Activated T-helper 2 cell treated with anti-CD3 and anti-CD28 coated beads, Interferon-gamma antibody, Interleukin-2, Interleukin-4, amounts not matched to agents 10 μg/mL and 5 μg/mL and 100 μg/mL, durations not matched to agents 14 hours and 24 hours and 36 hours (primary cell): ENCODE measurements at places on chromosomes 7 and 10. TPM values are rescaled to one million over a fixed set of nuclear protein-coding genes. Genes with fewer than 3 reads are reported as not detected.

GRCh38 chr7:133885213-133885612, 241.9 kb upstream of the LRGUK start:
- H3K36me3 ChIP-seq = no peaks in the 10 kb centered on the region
- H3K27me3 ChIP-seq = no peaks in the 10 kb centered on the region
- H3K27ac ChIP-seq = no peak overlapping the region

GRCh38 chr7:1494447-1494846, 9.7 kb downstream of the INTS1 start:
- peaks cover 30% of the 10 kb centered on the region for H3K36me3 ChIP-seq
- H3K27ac ChIP-seq = no peak overlapping the region
- no peaks in the 10 kb centered on the region for H3K4me1 ChIP-seq
- H3K27me3 ChIP-seq = no peaks in the 10 kb centered on the region
- no peak overlapping the region for H3K4me3 ChIP-seq
- no peak for DNase-seq

- H3K36me3 ChIP-seq = no peaks in the 10 kb centered on the region
- no peak overlapping the region for H3K27ac ChIP-seq
- H3K4me3 ChIP-seq = no peak overlapping the region
- no peaks in the 10 kb centered on the region for H3K4me1 ChIP-seq
Measured at GRCh38 chr7:21642422-21642821, 99.6 kb downstream of the DNAH11 start.

- H3K4me1 ChIP-seq = no peaks in the 10 kb centered on the region
- H3K4me3 ChIP-seq = no peak overlapping the region
- no peaks in the 10 kb centered on the region for H3K27me3 ChIP-seq
- no peaks in the 10 kb centered on the region for H3K36me3 ChIP-seq
- H3K27ac ChIP-seq = no peak overlapping the region
- DNase-seq = no peak
Measured at GRCh38 chr7:83072576-83073517, 89.8 kb downstream of the PCLO start.

- no peaks in the 10 kb centered on the region for H3K27me3 ChIP-seq
- no peak for DNase-seq
- no peak overlapping the region for H3K27ac ChIP-seq
- H3K4me3 ChIP-seq = no peak overlapping the region
- peaks cover 29% of the 10 kb centered on the region for H3K4me1 ChIP-seq
- H3K36me3 ChIP-seq = peaks cover 6% of the 10 kb centered on the region
Measured at GRCh38 chr7:131501930-131502685, 54.3 kb downstream of the PODXL start.

- H3K27ac ChIP-seq = no peak overlapping the region
- no peak overlapping the region for H3K4me3 ChIP-seq
- H3K27me3 ChIP-seq = peaks cover 12% of the 10 kb centered on the region
- H3K36me3 ChIP-seq = no peaks in the 10 kb centered on the region
- H3K4me1 ChIP-seq = peaks cover 3% of the 10 kb centered on the region
Measured at GRCh38 chr10:50846753-50847152, 38.7 kb downstream of the A1CF start.

GRCh38 chr10:35942057-35942456, 300.0 kb upstream of the FZD8 start:
- H3K27ac ChIP-seq = no peak overlapping the region
- H3K36me3 ChIP-seq = no peaks in the 10 kb centered on the region
- H3K4me3 ChIP-seq = no peak overlapping the region

DNA sequence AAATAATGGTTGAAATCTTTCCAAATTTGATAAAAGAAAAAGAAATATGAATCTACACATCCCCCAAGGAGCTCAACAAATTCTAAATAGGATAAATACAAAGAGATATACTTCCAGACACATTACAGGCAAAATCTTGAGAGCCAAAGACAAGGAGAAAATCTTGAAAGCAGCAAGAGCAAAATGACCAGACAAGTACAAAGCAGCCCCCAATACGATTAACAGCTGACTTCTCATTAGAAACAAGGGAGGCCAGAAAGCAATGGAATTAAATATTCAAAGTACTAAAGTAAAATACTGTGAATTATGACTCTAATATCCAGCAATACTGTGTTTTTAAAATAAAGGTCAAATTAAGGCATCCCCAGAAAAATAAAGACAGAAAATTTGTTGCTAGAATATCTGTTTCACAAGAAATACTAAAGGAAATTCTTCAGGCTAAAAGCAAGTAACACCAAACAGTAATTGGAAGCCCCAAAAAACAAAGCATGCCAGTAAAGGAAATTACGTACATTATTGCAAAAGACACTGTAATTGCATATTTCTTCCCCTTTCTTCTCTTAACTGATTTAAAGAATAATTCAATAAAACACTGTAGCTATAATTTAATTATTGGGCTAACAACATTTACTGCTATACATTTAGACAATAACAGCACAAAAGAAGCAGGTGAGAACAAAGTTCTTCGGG, 36.4 kb downstream of the ZNF438 start:
- no peak overlapping the region for H3K4me3 ChIP-seq
- no peak overlapping the region for H3K27ac ChIP-seq
- DNase-seq = no peak
- no peaks in the 10 kb centered on the region for H3K27me3 ChIP-seq
- peaks cover 38% of the 10 kb centered on the region for H3K36me3 ChIP-seq

- H3K4me3 ChIP-seq = no peak overlapping the region
- H3K36me3 ChIP-seq = peaks cover 47% of the 10 kb centered on the region
- no peaks in the 10 kb centered on the region for H3K27me3 ChIP-seq
- no peak for DNase-seq
Measured at GRCh38 chr7:74665296-74665938, 7.9 kb downstream of the GTF2I start.

GRCh38 chr10:71250842-71251241, 38.5 kb downstream of the UNC5B start:
- H3K27me3 ChIP-seq = no peaks in the 10 kb centered on the region
- H3K4me1 ChIP-seq = no peaks in the 10 kb centered on the region
- no peak overlapping the region for H3K4me3 ChIP-seq
- no peak overlapping the region for H3K27ac ChIP-seq
- no peak for DNase-seq

DNA sequence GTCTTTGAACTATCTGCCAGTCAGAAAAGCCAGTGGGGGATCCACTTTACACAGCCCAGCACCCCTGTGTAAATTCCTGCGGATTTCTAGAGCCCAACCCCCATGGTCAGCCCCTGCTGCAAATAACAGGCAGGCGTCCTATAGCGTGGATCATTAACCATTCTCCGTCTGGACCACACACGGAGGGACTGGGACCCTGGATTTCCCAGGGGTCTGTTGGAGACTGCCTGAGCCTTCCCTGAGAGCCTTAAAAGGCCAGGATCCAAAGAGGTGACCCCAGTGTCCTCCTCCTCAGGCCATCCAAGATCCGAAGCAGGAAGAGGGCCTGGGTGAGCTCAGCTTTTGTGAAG, 11.2 kb upstream of the GRID1 start:
- no peak overlapping the region for H3K27ac ChIP-seq
- H3K27me3 ChIP-seq = peaks cover 56% of the 10 kb centered on the region
- no peaks in the 10 kb centered on the region for H3K4me1 ChIP-seq
- DNase-seq = no peak
- no peaks in the 10 kb centered on the region for H3K36me3 ChIP-seq
- H3K4me3 ChIP-seq = no peak overlapping the region

GRCh38 chr10:124691002-124691401, 53.2 kb downstream of the FAM53B start:
- no peaks in the 10 kb centered on the region for H3K27me3 ChIP-seq
- peaks cover 77% of the 10 kb centered on the region for H3K4me1 ChIP-seq
- H3K27ac ChIP-seq = no peak overlapping the region
- H3K4me3 ChIP-seq = no peak overlapping the region
- no peak for DNase-seq
- peaks cover 74% of the 10 kb centered on the region for H3K36me3 ChIP-seq

DNA sequence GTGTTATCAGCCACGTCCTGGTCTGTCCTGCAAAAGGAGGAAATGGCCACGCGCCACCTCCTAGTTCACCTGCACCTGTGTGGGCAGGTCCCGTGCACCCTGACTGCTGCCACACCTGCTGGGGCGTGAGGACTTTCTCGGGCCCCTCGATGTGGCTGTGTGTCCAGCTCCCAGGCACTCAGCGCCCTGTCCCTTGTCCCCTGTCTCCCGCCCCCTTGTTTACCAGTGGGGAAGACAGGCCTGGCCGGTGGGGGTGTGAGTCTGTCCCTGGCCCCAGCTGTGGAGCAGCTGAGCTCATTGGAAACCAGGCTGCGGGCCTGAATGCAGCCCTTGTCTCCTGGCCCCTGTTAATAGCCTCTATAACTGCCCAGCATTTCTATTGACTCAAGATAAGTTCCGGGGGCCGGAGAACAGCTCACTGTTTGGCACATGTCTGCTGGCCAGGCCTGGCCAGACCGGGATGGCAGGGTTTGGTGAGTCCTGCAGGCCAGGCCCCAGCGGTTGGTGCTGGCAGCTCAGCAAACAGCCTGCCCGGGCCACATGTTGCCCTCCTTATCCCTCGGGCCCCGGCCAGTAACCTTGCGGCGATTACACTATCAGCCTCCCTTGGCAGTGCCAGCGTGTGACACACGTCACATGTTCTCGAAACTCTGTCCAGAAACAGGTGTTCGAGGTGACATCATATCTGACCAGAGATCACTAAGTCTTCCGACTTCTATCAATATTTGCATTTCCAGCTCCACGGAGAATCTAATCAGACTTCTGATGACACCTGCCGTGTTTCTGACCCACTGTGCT, 52.1 kb downstream of the FOXL3 start:
- no peak for DNase-seq
- H3K4me3 ChIP-seq = no peak overlapping the region
- H3K4me1 ChIP-seq = no peaks in the 10 kb centered on the region
- no peaks in the 10 kb centered on the region for H3K36me3 ChIP-seq
- no peaks in the 10 kb centered on the region for H3K27me3 ChIP-seq

- no peak overlapping the region for H3K4me3 ChIP-seq
- H3K36me3 ChIP-seq = no peaks in the 10 kb centered on the region
- no peaks in the 10 kb centered on the region for H3K4me1 ChIP-seq
- no peak overlapping the region for H3K27ac ChIP-seq
- no peak for DNase-seq
Measured at GRCh38 chr10:79203014-79203644, 134.4 kb downstream of the ZMIZ1 start.

GRCh38 chr10:5447611-5448071, 35.3 kb downstream of the NET1 start:
- no peaks in the 10 kb centered on the region for H3K27me3 ChIP-seq
- DNase-seq = peak; percentile 23
- H3K27ac ChIP-seq = peak overlapping the region; percentile 60
- H3K4me1 ChIP-seq = peaks cover 53% of the 10 kb centered on the region
- peak overlapping the region; percentile 89 for H3K4me3 ChIP-seq

GRCh38 chr10:63611078-63611477, 89.9 kb downstream of the REEP3 start:
- DNase-seq = no peak
- H3K36me3 ChIP-seq = peaks cover 9% of the 10 kb centered on the region
- H3K27ac ChIP-seq = peak overlapping the region; percentile 39
- no peak overlapping the region for H3K4me3 ChIP-seq

DNA sequence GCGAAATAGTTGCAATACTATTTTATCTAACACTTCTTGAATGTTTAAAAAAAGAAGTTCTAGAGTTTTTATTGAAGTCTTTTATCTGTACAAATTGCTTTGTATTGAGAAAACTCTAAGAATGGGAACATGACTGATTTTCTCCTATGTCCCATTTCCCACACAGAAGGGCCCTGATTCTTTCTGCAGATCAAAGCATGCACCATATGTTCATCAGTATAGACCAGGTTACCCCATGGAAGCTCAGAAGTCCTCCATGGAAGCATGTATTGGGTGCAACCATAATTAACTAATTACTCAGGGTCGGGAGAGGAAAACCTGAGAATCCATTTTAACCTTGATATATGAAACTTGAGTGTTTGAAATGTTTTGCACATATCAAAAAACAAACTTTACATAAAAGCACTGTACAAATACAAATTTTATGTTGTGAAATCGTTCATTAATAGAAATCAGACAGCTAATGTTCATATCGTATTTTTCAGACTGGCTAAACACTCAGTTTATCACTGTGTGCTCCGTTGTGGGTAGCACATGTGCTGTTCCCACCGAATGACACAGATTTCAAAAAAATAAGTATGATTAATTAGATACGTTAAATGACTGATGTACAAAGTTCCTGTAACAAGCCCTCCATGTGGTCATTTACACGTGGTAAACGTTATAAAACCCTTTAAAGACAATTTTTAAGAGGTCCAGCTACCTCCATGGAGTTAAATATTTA, 71.5 kb downstream of the PTF1A start:
- no peak overlapping the region for H3K4me3 ChIP-seq
- H3K4me1 ChIP-seq = no peaks in the 10 kb centered on the region
- no peak overlapping the region for H3K27ac ChIP-seq
- H3K27me3 ChIP-seq = no peaks in the 10 kb centered on the region
- no peak for DNase-seq

DNA sequence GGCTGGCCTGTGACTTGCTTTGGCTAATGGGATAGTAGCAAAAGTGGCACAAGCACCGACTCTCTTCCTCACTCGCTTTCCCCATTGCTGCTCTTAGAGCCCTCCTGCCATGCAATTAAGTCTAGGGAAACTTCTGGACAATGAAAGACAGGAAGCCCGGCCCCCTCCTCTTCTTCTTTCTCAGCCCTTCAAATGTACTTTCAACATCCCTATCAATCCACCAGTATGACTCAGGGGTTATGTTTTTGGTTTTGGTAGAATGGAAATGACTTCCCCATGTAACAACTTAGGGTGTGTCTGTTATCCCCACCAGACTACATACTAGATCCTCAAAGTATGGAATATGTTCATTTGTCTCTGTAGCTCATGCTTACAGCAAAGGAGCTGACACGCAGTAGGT, 139.0 kb upstream of the GDF10 start:
- H3K27me3 ChIP-seq = no peaks in the 10 kb centered on the region
- H3K36me3 ChIP-seq = peaks cover 2% of the 10 kb centered on the region
- no peak overlapping the region for H3K27ac ChIP-seq
- no peak for DNase-seq
- H3K4me3 ChIP-seq = no peak overlapping the region

DNA sequence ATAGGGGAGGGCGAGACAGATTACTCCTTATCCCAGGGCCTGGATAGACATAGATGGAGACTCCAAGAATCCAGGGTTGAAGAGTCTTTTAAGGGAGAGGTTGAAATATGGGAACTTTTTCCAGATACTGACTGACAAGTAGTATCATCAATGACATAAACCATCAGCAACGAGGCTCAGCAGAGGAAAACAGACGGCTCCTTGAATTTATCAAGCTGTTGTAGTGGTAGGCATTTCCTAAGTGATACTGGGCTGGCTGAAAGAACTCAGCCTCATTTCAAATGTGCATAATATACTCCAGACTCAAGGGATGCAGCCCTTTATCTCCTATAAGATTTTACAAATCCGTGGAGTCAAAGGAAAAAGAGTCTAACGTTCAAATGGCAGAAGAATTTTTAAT, 150.5 kb downstream of the FANK1 start:
- no peaks in the 10 kb centered on the region for H3K27me3 ChIP-seq
- no peak for DNase-seq
- no peak overlapping the region for H3K4me3 ChIP-seq
- H3K27ac ChIP-seq = no peak overlapping the region
- H3K4me1 ChIP-seq = peaks cover 4% of the 10 kb centered on the region

Gene UCN3
- total RNA-seq = not detected in 2 replicates

Gene APBB1IP
- 45.2 and 47.4 TPM in 2 replicates for total RNA-seq

Gene STEAP4
- total RNA-seq = 0.39 and 0.48 TPM in 2 replicates

Gene SRRM3
- 0.11 and 0.23 TPM in 2 replicates for total RNA-seq

Gene OPN1SW
- not detected in 2 replicates for total RNA-seq

Gene EN2
- not detected in 2 replicates for total RNA-seq

Gene MUC12
- total RNA-seq = 0.85 and 1.4 TPM in 2 replicates

Gene SLC26A3
- not detected in 2 replicates for total RNA-seq

Gene PRSS2
- not detected in 2 replicates for total RNA-seq

Gene AQP1
- not detected in 2 replicates for total RNA-seq

Gene SH3PXD2A
- total RNA-seq = 8.3 and 8.6 TPM in 2 replicates

Gene DYNC1I1
- not detected in 2 replicates for total RNA-seq

Gene MUC3A
- 0.11 TPM in 1 of 2 replicates, not detected in the other for total RNA-seq

Gene FAM131B
- total RNA-seq = 1.3 and 2.0 TPM in 2 replicates

Gene SPDYE9
- not detected in 2 replicates for total RNA-seq

Gene PON3
- 0.14 and 0.30 TPM in 2 replicates for total RNA-seq
